ENCODE measurements at places on chromosomes 16 and 17.
A peak's percentile ranks its signal among the peaks of the same experiment; 100 is the strongest.

GRCh38 chr17:74738051-74738996, 1.3 kb downstream of the RAB37 start:
- peak; percentile 76 for DNase-seq

GRCh38 chr17:38922538-38923297, 2.7 kb upstream of the LASP1NB start:
- DNase-seq, result no peak

DNA sequence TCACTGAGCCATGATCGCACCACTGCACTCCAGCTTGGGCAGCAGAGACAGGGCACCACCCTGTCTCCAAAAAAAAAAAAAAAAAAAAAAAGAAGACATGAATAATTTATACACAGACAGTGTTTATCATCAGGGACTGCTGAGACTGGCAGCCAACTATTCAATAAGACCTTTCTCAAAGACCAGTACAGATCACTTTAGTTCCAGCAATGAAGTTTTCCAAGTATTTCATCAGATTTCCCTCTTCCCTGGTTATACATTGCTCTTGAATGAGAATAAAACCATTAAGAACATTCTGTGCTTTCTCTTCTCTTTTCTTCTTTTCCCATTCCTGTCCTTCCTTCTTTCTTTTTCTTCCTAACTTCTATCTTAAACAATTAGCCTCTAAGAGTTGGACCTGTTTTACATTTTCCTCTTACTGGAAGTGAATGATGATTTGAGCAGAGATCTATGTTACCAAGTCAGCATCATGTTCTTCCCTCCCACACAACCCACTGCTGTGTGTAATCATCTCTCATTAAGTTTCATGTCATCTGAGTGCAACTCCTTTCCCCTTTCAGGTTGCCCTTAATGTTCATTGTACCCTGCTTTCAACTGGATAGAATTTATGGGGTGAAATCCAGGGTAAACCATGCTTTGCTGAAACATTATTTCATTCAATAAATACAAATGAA, 35.9 kb upstream of the SMIM36 start:
- DNase-seq, result no peak

GRCh38 chr16:77596261-77596660, 126.1 kb upstream of the NUDT7 start:
- no peak for DNase-seq

DNA sequence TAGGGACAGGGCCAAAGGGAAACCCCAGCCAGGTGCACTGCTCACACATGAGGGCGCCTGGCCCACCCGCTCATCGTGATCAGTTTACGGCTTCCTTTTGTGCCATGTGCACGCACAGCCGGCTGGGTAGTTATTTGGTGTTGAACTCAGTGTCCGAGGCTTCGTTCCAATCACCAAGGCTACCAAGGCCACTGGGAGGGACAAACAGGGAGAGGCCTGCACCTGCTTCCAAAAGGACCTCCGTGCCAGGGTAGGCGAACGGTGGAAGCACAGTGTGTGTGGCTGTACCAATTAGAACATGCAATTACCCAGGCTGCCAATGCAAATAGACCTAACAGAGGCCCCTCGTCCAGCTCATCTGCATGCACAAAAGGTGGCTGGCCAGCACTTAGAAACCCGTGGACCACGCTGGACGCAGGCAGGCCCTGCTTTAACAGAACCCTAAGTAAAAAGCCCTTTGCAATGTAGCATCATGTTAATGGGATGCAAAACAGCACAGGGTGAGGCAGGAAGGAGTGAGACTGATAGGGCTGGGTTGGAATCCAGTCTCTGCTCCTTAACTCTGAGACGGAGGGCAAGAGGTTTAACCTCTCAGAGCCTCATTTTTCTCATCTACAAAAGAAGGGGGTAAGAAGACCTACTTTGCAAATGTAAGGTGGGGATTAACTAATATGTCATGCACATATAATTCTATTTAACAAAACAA, 204.0 kb downstream of the XYLT1 start:
- DNase-seq, result no peak

DNA sequence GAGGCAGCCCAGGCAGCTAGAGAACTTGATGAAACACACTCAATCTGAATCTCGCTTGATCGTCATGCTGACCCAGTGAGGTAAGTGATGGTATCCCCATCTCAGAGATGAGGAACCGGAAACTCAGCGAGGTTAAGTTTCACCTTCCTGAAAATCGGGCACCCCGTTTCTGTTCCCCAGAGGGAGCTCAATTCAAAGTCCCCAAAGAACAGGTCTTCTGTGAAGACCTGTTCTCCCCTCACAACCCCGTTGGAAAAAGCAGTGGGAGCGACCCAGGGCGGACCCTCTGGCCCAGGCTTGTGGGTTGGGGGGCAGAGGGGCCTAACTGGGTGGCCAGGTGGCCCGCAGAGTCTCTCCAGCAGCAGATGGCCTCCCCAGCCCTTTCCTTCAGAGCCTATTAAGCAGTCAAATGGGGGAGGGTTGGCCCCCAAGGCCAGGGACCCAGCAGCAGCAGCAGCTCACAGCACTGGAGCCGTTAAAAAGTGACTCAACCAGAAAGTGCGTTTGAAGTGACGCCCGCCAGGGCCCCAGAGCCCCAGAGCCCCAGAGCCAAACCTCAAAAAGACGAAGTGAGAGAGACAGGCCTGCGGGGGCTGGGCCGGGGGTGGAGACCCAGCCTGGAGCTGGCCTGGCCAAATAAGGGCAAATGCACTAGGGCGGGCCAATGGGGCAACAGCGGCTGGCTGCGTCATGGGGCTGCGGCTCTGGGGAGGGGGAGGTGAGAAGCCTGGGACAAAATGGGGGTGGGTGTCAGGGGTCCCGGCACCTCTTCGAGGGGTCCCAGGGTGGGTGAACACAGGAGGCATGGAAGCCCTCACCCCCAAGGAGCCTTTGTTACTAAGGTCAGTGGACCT, 9.2 kb upstream of the TSPOAP1 start:
- peak; percentile 95 for DNase-seq

Data from stimulated activated CD8-positive, alpha-beta memory T cell treated with anti-CD3 and anti-CD28 coated beads, Interleukin-15, amount 100 ng/mL, for 48 hours (primary cell).